Upper lobe of right lung (tissue), 1 donor: ENCODE measurements at places on chromosomes 2 and 18. TPM values are rescaled to one million over a fixed set of nuclear protein-coding genes. Genes with fewer than 3 reads are reported as not detected.

- no peaks in the 10 kb centered on the region for H3K36me3 ChIP-seq
- DNase-seq = peak; percentile 46
- H3K4me3 ChIP-seq = no peak overlapping the region
- no peak overlapping the region for H3K27ac ChIP-seq
- H3K27me3 ChIP-seq = peaks cover 56% of the 10 kb centered on the region
Observed at GRCh38 chr2:232349946-232350635, 28.5 kb upstream of the ALPP start.

DNA sequence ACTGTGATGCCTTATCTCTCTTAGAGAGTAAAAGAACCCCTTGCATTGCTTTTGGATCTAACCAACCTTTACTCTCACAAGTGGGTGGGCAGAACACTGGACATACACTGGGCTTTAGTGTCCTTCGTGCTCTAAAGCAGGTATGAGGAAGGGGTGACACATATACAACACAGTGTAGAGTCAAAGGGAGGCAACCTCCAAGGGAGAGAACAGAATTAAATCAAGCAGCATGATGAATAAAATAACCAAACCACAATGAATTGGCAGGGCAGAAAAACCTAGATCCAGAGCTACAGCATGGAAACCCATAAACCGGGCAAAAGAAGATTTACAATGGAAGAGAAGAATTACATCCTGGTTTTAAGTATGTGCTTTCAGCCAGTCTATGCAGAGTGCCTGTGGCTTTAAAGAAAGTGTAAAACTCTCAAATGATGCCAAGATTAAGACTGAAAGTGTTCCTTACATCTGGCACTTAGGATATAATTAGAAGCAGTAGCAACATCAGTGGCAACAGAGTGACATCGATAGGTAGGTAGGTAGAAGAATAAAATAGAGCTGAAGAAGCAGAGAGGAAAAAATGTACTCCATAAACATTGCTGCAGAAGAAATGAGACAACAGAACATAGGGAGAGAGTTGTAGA is 191.7 kb upstream of the ZC3H15 start:
- no peak overlapping the region for H3K27ac ChIP-seq
- H3K4me3 ChIP-seq = no peak overlapping the region
- no peak for DNase-seq

- peak overlapping the region; percentile 30 for H3K4me3 ChIP-seq
- no peaks in the 10 kb centered on the region for H3K36me3 ChIP-seq
- H3K27me3 ChIP-seq = no peaks in the 10 kb centered on the region
- peak overlapping the region; percentile 80 for H3K27ac ChIP-seq
- peaks cover 20% of the 10 kb centered on the region for H3K4me1 ChIP-seq
- DNase-seq = no peak
Observed at GRCh38 chr2:61670591-61671501, 132.7 kb upstream of the XPO1 start.

- no peaks in the 10 kb centered on the region for H3K27me3 ChIP-seq
- H3K27ac ChIP-seq = no peak overlapping the region
- no peak for DNase-seq
- no peak overlapping the region for H3K4me3 ChIP-seq
- no peaks in the 10 kb centered on the region for H3K36me3 ChIP-seq
Observed at GRCh38 chr2:85902496-85902895, 13.7 kb upstream of the ST3GAL5 start.

- H3K4me1 ChIP-seq = no peaks in the 10 kb centered on the region
- H3K27me3 ChIP-seq = no peaks in the 10 kb centered on the region
- no peak for DNase-seq
- no peak overlapping the region for H3K27ac ChIP-seq
- no peaks in the 10 kb centered on the region for H3K36me3 ChIP-seq
Observed at GRCh38 chr2:117786520-117786919, 28.0 kb upstream of the DDX18 start.

GRCh38 chr2:238997137-238997390 is 149.2 kb downstream of the TWIST2 start:
- no peaks in the 10 kb centered on the region for H3K4me1 ChIP-seq
- H3K27me3 ChIP-seq = no peaks in the 10 kb centered on the region
- H3K36me3 ChIP-seq = no peaks in the 10 kb centered on the region
- H3K27ac ChIP-seq = no peak overlapping the region
- H3K4me3 ChIP-seq = no peak overlapping the region

DNA sequence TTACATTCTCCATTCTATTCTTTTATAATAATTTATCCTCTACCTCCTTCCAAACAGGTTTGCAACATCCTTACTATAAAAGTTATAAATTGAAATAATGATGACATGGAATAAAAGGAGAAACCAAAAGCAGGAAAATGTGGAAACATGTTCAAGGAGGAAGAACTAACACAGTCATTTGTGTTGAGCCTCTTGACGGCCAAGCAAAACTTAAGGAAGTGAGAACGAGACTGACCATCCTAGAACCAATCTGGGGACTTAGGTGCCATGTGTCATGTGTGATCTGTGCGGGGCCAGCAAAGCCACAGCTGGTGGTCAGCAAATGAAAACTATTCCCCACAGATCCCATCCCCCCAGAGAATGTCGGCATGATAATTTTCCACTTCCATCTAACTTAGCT is 25.6 kb upstream of the FAM124B start:
- no peak overlapping the region for H3K27ac ChIP-seq
- DNase-seq = no peak
- no peak overlapping the region for H3K4me3 ChIP-seq
- H3K27me3 ChIP-seq = no peaks in the 10 kb centered on the region
- H3K36me3 ChIP-seq = no peaks in the 10 kb centered on the region

DNA sequence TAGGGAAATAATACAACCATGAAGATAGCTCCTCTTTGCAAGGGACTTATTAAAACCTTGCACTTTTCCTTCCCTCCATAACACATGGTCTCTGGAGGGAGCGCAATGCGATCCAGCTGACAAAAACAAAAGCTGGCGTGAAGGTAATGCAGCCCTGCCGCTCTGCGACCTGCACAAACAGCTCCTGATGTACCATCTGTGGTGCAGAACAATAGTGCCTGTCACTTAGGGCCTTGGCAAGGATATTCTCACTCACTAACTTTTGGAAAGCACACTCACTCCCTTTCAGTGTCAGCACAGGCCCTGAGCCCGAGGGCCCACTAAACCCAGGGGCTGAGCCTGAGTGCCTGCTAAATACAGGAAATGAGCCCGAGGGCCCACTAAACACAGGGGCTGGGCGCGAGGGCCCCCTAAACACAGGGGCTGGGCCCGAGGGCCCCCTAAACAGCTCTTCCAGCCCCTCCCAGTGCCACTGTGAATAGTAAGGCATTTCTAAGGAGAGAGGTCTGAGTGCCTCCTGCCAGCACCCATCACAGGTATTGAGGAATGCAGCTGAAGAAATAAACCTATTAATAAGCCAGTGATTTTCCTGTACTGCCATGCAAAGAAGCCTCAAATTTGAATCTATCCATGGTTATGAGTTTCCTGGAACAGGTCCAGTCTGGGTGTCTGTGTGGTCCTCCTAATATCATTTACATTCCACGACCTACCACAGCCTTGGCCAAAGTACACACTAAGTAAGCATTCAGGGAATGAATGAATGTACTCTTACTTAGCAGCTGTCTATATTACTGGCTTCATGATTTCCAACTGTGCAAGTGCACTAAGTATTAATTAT is 9.3 kb downstream of the L3MBTL4 start:
- H3K27ac ChIP-seq = peak overlapping the region; percentile 9
- H3K4me1 ChIP-seq = no peaks in the 10 kb centered on the region
- H3K36me3 ChIP-seq = no peaks in the 10 kb centered on the region
- H3K27me3 ChIP-seq = no peaks in the 10 kb centered on the region

- no peaks in the 10 kb centered on the region for H3K27me3 ChIP-seq
- H3K4me3 ChIP-seq = no peak overlapping the region
- peaks cover 10% of the 10 kb centered on the region for H3K4me1 ChIP-seq
- no peaks in the 10 kb centered on the region for H3K36me3 ChIP-seq
- no peak for DNase-seq
Observed at GRCh38 chr2:30492619-30493018, 45.6 kb downstream of the LCLAT1 start.

DNA sequence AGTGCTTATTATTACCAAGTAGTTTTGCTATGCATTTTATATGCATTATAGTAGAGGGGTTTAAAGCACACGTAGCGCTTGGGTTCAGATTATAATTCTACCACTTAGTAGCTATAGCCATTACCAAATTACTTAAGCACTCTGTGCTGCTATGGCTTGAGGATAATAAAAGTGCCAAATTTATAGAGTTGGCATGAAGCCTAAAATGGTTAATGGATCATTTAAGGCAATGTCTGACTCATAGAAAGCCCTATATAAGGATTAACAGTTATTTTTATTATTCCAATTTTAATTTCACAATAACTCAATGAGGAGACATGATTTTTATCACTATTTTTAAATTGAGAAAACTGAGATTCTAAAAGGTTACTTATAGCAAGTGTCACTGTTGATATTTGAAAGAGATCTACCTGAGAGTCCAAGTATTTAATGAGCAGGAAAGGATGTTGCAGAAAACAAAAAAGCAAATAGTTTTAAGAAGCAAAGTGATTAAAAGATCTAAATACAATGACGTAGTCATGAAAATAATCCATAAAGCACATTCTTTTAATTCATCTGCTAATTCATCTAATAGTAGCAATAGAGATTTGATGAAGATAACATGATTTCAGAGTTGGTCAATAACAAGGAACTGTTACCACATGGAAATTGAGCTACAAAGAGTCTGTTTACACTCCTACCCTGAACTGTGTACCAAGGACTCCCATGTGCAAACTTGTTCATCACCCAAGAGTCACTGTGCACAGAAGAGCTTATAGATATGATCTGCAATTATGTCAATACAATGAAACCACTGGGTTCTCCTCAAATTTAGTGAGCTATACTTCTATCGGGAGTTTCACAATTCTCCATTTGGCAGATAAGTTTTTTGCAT is 78.8 kb upstream of the DTNA start:
- no peaks in the 10 kb centered on the region for H3K36me3 ChIP-seq
- H3K4me3 ChIP-seq = no peak overlapping the region
- H3K4me1 ChIP-seq = no peaks in the 10 kb centered on the region
- no peak overlapping the region for H3K27ac ChIP-seq

GRCh38 chr18:9477509-9477908 is 2.2 kb downstream of the RALBP1 start:
- DNase-seq = no peak
- H3K27me3 ChIP-seq = no peaks in the 10 kb centered on the region
- peaks cover 13% of the 10 kb centered on the region for H3K4me1 ChIP-seq
- H3K4me3 ChIP-seq = no peak overlapping the region
- H3K36me3 ChIP-seq = peaks cover 4% of the 10 kb centered on the region

- no peaks in the 10 kb centered on the region for H3K27me3 ChIP-seq
- H3K27ac ChIP-seq = no peak overlapping the region
- peak overlapping the region; percentile 26 for H3K4me3 ChIP-seq
- no peak for DNase-seq
Observed at GRCh38 chr2:207926133-207926988, 99.0 kb downstream of the PLEKHM3 start.

DNA sequence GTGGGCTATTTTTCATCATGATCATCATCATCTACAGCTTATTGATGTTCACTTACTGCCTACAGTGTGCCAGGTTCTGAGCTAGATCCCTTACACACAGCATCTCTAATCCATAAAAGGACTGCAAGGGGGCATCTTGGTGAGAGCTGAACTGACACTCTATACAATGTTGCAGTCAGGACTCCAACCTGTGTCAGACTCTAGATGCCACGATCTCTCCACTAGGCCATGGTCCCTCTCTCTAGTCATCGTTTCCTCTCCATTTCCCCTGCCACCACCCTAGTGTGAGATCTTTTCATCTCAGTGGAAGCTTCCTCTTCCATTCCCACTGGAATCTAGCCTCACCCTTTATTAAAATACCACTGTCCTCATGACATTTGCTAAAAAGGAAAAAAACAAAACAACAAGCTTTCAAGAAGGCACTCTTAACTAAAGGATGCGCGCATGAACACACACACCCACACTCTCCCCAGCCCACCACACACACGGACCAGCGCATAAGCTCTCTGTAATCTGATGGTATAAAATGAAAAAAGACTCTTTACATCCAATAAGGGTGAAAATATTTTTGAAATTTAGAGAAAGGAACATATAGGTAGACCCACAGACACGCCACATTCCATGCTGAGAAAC is 93.4 kb upstream of the THOC1 start:
- H3K36me3 ChIP-seq = no peaks in the 10 kb centered on the region
- no peak overlapping the region for H3K4me3 ChIP-seq
- no peak for DNase-seq
- H3K27me3 ChIP-seq = no peaks in the 10 kb centered on the region

- no peak overlapping the region for H3K4me3 ChIP-seq
- H3K27me3 ChIP-seq = peaks cover 10% of the 10 kb centered on the region
- H3K4me1 ChIP-seq = no peaks in the 10 kb centered on the region
- no peak for DNase-seq
- H3K27ac ChIP-seq = no peak overlapping the region
Observed at GRCh38 chr18:13874558-13874957, 40.8 kb downstream of the MC2R start.

DNA sequence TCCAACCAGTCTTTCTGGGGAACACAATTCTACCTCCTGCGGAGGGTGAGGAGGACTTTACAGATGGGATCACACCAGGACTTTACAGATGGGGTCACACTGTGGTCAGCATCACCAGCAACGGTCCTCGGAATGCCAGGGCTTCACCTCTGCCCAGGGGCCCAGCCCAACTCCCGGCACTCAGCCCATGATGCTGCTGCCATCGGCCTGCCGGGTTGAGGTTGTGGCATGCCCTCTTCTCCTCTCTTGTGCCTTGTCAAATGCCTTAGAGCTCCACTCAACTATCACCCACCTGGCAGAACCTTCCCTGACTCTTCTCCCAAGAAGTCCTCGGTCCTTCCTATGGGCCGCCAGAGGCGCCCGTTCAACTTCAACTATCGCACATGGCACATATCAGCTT is 166.7 kb downstream of the CTIF start:
- no peaks in the 10 kb centered on the region for H3K27me3 ChIP-seq
- no peak for DNase-seq
- no peak overlapping the region for H3K4me3 ChIP-seq
- peaks cover 5% of the 10 kb centered on the region for H3K4me1 ChIP-seq

- H3K4me3 ChIP-seq = no peak overlapping the region
- H3K27ac ChIP-seq = no peak overlapping the region
- no peak for DNase-seq
- H3K36me3 ChIP-seq = no peaks in the 10 kb centered on the region
- no peaks in the 10 kb centered on the region for H3K27me3 ChIP-seq
Observed at GRCh38 chr2:207698301-207698700, 13.1 kb upstream of the CCNYL1 start.

STAT4 gene
- total RNA-seq = 8.0 TPM

NRP2 gene
- 75.3 TPM for total RNA-seq

FTCDNL1 gene
- 2.1 TPM for total RNA-seq

ADAM23 gene
- total RNA-seq = 2.5 TPM

MAPK4 gene
- total RNA-seq = 7.0 TPM

KLHL14 gene
- total RNA-seq = 0.72 TPM

WDFY1 gene
- total RNA-seq = 50.1 TPM
